Cortex of kidney (tissue), 1 donor: ENCODE measurements at places on chromosomes 1 and 21.

GRCh38 chr1:58823481-58824010 lies 39.7 kb upstream of the JUN start:
- no peak for DNase-seq

- no peak for DNase-seq
These were observed 6.6 kb upstream of the RUNX3 start for GRCh38 chr1:24936684-24937083.

GRCh38 chr1:153395136-153395685 lies 4.3 kb upstream of the S100A8 start:
- no peak for DNase-seq

DNA sequence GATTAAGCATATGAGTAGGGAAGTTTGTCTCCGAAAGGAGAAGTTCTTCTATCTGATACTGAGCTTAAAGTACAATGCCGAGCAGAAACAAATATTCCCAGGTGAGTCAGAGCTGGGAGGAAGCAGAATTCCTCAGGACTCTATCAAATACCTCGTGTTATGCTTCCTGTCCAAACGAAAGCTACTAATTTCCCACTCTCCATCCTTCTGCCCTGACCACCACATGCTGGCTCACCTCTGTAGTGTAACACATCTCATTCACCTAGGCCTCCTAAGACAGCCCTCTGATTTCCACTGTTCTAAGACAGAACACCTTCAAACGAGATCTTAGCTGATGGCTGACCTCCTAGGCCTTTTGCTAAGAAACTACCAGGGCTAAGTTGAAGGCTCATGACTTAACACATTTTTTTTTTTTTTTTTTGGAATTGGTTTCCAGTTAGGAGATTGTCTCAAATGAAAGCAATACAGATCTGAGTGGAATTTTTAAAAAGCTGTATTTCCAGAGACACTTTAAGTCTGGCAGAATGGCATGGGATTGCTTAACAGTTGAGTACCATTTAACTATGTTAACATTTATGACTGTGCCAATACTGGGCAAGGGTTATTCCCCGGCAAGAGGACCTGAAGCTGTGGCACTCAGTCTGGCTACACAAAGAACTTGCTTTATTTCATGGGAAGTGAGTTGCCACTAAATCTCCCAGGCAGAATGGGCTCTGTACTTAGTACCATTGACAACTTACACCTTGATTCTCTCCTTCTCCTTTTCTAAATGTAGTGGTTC lies 583.4 kb downstream of the DPYD start:
- DNase-seq: no peak

DNA sequence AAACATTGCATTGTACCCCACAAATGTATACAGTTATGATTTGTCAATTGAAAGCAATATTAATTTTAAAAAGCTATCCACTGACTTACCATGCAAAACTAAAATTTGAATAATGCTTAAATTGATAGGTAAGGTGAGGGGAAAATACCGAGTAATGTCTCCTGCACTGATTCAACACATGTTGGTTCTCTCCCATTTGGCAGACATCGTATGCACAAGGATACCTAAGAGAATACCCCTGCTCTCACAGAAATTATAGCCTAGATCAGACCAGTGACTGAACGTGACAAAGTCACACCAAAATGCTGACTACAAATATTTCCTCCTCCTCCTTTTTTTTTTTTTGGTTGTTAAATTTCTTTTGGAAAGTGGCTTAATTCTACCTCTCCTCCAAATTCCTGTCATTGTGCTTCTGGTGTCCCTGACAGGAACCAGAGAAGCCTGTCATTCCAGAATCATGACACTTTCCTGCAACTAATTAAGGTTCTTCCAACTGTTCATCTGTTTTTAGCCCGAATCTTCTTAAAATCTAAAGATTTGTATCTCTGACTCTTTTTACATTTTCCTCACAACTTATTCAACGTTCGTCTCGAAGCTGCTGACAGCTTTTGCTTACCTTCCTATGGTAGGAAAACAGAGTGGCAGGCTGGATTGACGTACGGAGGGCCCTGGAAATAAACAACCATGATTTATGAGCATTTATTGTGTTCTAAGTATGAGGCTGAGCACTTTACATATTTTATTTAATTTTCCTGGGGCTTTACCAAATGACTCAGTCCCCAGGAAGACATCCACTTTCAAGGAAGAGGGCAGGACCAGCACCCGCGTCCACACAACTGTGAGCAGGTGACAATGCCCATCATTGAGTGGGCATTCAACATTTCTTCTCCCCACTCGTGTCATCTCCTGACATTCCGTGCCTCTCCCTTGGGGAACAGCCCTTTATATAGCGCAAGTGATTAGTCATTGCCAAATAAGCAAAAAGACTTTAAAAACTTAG lies 57.9 kb upstream of the KCNE2 start:
- no peak for DNase-seq
